Uterus (tissue), 4 donors: ENCODE measurements at places on chromosomes 6 and 20. TPM values are rescaled to one million over a fixed set of nuclear protein-coding genes. Genes with fewer than 3 reads are reported as not detected.

GRCh38 chr6:16725145-16725864 lies 36.0 kb downstream of the ATXN1 start:
- no peak for DNase-seq

DNA sequence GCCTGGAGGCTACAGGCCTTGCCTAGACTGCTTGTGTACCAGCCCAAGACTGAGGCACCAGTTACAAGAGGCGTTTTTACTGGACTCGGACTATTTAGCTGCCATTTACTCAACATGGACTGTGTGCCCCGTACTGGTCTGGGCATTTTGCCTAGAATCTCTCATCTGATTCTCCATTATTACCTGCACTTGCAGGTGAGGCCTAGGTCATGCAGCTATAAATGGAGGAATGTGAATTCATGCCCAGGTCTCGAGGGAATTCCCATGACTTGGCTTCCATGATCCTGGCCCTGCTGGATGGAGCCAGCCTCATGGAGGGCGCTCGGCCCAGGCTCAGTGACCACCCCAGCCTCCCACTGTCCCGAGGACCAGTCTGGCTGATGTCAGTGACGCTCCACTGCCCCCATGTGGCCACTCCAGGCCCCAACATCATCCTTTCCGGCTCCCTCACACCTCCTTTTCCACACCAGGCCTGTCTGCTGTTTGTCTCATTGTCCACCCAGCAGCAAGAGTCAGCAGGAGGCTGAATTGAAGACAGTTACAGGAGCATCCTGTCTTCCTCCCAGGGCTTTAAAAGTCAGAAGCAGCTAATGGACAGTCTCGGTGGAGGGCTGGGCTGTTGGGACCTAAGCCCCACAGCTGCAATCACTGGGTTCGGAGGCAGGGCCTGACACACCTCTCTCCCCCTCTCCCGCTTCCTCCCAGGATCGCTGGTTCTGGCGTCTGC lies 8.7 kb downstream of the MMP24OS start:
- DNase-seq, result peak; percentile 62

- no peak for DNase-seq
Measured at GRCh38 chr6:146693342-146693741, 94.6 kb downstream of the ADGB start.

GRCh38 chr6:53373638-53374037 lies 24.9 kb upstream of the ELOVL5 start:
- no peak for DNase-seq

GRCh38 chr6:77464495-77464867 lies 1.2 kb upstream of the HTR1B start:
- DNase-seq, result no peak

DNA sequence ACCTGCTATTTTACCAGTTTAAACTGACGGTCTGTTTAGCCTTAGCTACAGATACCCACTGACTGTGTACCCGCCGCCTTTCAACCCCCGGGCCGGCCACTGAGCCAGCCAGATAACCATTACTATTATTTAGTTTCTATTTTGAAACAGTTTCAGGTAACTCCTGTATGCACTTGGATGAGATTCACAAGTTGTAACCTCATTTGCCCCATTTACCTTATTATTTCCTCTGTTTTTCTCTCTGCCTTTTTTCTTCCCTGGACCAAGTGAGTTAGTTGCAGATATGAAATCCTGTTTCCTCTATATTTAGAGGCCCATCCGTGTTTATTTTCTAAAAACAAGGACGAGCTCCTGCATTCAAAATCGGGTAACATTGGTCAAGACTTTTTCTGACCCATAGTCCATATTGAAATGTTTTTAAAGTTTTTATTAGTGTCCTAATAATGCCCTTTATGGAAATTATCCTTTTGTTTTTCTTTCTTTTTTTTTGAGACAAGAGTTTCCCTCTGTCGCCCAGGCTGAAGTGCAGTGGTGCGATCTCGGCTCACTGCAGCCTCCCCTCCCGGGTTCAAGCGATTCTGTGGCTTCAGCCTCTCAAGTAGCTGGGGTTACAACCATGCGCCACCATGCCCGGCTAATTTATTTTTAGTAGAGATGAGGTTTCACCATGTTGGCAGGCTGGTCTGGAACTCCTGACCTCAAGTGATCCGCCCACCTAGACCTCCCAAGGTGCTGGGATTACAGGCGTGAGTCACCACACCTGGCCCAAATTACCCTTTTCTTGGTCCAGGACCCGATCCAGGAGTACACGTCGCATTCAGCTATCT lies 767 bp downstream of the AP5S1 start:
- no peak for DNase-seq

DNA sequence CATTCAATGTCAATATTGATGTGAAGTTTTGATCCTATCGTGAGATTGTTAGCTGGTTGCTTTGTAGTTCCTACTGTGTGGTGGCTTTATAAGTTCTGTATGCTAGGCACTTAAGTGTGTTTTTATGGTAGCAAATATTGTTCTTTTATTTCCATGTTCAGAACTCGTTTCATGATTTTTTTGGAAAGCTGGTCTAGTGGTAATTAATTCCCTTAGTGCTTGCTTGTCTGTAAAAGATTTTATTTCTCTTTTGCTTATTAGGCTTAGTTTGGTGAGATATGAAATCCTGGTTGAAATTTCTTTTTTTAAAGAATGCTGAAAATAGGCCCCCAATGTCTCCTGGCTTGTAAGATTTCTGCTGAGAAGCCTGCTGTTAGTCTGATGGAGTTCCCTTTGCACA lies 27.8 kb upstream of the PLCB1 start:
- no peak for DNase-seq

- DNase-seq, result peak; percentile 76
Measured at GRCh38 chr6:36759148-36759759, 61.6 kb downstream of the RAB44 start.

DNA sequence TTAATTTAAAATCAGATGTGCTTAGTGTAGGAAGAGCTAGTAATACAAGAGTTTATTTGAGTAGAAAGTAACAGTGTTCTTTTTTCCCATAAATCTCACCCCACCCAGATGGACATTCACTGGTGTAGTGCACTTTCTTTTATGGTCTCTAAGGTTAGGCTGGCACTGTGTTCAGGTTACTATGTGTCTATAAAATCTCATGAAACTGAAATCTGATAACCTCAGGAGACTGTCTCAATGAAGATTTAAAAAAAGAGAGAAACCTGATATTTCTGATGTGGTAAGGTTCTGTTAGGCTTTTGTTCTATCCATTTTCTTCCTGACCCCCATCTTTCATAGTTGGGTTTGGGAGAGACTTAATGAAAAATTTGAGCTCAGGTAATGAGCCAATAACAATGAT lies 101.2 kb upstream of the CLVS2 start:
- DNase-seq, result no peak

- no peak for DNase-seq
Measured at GRCh38 chr20:38294076-38294591, 9.8 kb upstream of the BPI start.

Gene LAMA4
- total RNA-seq, result 107 TPM

Gene TNNC2
- total RNA-seq, result not detected

Gene CCN6
- not detected for total RNA-seq
